Activated CD4-positive, alpha-beta T cell treated with anti-CD3 and anti-CD28 coated beads, Interleukin-2, amount 50 U/mL, for 24 hours (primary cell): ENCODE measurements at places on chromosomes 6 and 20.

DNA sequence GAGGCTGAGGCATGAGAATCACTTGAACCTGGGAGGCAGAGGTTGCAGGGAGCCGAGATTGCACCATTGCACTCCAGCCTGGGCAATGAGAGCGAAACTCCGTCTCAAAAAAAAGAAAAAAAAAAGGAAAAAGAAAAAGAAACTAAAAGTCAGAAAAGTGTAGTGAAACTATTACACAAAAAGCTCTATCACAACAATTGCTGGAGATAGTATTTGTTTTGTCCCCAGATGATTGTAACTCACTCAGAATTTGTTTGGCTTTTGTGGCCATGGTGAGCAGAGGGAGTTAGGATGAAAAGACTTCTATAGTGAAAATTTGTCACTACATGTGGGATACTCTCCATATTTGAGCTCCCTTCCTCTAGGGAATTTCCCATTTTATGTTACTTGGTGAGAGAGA is 5.2 kb upstream of the GOPC start:
- no peak for DNase-seq

GRCh38 chr6:141878686-141879085 is 254.0 kb upstream of the GJE1 start:
- DNase-seq = no peak

GRCh38 chr20:5045906-5046305 is 44.6 kb upstream of the SLC23A2 start:
- DNase-seq = no peak

GRCh38 chr6:25370178-25371036 is 91.2 kb downstream of the CARMIL1 start:
- peak; percentile 25 for DNase-seq

- peak; percentile 9 for DNase-seq
Observed at GRCh38 chr6:56851541-56852259, 103.2 kb upstream of the BEND6 start.

DNA sequence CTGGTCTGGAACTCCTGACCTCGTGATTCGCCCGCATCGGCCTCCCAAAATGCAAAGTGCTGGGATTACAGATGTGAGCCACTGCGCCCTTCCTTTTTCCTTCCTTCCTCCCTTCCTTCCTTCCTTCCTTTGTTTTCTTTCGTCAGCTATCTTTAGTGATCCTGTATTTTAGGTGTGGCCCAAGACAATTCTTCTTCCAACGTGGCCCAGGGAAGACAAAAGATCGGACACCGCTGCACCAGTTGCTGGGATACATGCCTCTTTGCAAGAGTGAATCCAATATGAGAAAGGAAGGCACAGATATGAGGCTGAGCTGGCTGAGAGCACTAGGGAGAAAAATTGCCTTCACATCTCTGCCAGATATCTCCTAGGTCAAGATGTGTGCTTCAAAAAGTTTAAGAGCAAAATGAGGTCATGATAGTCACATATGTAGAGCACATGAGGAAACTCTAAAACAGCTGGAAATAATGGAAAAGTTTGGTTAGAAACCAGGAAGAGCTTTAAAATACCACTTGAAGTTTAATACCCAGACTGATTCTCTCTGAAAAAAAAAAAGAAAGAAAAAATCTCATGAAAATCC is 41.8 kb downstream of the OR2B2 start:
- DNase-seq = no peak

GRCh38 chr6:102798636-102799035 is 1405.1 kb downstream of the GRIK2 start:
- no peak for DNase-seq

- DNase-seq = no peak
Observed at GRCh38 chr20:41175201-41175651, 37.9 kb downstream of the PLCG1 start.

GRCh38 chr6:25136854-25137253 is 142.3 kb upstream of the CARMIL1 start:
- no peak for DNase-seq

DNA sequence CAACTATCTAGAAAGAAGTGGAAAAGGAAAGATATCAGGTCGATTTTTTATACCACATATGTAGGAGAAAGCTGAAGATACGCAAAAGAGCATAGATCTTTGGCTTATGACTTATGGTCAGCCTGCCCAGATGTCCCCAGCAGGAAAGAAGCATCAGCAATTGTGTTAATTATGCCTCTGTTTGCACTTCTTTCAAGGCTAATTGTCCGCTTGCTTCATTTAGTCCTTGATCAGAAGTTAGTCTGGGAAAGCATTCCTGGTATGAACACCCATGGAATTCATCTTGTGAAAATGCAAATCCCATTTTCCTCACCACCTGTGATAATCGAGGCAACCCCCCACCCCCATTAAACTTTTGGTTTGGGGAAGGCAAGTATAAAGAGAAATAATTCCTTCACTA is 62.8 kb downstream of the ATP9A start:
- DNase-seq = no peak

DNA sequence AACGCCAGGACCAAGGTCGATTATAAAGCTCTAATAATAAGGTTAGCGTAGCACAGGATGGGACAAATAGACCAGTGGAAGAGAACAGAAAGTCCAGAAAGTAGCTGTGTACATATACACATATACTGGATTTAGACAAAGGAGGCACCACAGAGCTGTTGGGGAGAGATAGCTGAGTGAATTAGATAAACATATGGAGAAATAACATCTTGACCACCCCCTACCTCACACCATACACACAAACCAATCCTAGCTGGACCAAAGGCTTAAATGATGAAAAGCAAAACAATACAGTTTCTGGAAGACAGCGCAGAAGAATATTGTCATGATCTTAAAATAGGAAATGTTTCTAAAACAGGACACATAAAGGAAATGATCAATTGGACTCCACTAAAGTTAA is 112.9 kb downstream of the PXDC1 start:
- DNase-seq = no peak

DNA sequence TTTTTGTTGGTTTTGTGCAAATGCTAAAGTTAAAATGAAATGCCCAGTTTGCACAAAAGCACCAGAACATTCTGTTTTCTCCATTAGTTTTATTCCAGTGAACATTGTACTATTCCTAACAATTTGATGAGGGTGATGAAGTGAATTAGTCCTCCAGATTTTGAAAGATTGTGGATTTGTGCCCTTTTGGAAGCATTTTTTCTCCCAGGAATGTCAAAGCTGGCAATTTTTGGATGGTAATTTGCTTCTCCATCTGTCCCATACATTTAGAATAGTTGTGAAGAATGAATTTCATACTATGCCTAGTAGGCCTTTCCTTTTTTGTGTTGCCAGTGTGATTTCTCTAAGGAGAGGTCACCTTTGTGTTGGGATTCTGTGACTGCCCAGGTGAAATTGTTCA is 797.2 kb downstream of the BCKDHB start:
- no peak for DNase-seq

DNA sequence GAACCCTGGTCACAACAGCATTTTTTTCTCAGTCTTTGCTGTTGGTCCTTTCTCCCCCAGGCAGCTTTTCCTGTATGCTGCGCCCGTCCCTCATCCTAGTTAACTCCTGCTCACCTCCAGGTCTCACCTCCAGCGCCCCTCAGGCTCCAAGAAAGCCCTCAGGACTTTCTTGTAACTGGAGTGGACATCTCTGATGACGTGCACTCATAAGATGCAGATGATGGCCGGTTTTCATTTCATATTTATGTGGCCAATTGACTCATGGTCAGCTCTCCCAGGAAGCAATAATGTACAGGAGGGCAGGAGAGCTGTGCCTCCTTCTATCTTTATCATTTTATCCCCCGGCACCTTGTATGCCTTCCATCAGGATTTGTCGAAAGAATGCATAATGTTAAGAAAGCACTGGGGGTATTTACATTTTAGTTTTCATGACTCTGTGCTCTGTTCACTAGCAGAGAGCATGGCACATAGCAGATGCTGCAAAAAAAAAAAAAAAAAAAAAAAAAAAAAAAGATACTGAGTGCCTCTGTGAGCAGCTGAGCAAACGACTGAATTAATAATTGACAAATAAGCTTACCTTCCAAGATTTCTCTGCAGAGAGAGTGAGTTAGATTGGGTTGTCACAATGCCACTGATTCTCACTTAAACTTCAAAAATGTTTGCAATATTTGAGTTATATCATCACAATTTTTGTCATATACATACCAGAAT is 170.2 kb downstream of the DOK5 start:
- no peak for DNase-seq

- no peak for DNase-seq
Observed at GRCh38 chr6:36928547-36928918, 26.0 kb upstream of the PI16 start.

- no peak for DNase-seq
Observed at GRCh38 chr6:82741325-82741995, 324.2 kb downstream of the UBE3D start.

DNA sequence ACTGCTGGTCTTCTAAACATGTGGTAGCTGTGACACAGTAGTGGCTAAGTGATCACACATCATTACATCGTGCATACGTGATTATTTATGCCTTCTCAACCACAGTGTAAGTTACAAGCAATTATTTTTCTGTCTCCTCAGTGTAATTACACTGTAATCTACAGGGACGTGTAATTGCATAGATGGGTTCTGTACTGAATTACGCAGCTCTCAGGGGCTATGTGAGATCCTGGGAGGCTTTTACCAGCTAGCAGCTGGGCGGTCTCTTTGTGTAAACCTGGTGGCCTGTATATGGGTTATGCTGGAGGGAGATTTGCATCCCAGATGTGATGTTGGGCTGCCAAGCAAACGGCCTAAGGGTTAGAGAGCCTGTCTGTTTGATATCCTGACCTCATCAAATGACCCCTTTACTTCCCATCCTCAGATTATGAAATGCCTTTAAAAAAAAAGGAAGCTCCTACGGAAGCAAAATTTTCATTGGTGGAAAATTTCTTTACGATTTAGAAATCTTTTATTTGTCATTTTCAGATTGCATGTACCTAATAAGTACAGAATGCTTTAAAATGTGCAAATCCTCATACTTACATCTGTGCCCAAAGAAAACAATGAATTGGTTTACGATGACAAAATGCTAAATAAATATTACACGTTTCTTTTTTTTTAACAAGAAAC is 402.8 kb upstream of the JAG1 start:
- no peak for DNase-seq

GRCh38 chr6:168884050-168884645 is 369.5 kb downstream of the THBS2 start:
- no peak for DNase-seq

DNA sequence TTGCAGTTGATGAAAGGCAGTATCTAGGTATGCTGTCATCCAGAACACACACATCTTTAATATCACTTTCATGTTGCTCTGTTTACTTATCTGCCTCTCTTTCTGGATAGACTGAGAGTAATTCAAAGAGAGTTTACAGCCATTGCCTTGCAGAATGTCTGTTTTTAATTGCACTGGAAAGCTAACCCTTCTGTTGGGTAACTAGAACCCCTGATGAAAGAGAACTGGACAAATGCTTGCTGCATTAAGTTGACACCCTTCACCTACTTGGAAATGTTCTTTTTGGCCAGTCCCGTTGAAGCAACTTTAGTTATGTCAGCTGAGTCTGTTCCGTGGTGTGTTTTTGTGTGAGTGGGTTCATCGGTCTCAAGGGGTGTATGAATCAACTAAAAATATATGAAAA is 383.8 kb upstream of the CITED2 start:
- DNase-seq = no peak

GRCh38 chr6:37109714-37110499 is 60.0 kb upstream of the PIM1 start:
- no peak for DNase-seq

GRCh38 chr20:19977373-19977770 is 39.8 kb upstream of the NAA20 start:
- DNase-seq = no peak

- DNase-seq = no peak
Observed at GRCh38 chr6:100712997-100713396, 168.1 kb downstream of the ASCC3 start.

- DNase-seq = no peak
Observed at GRCh38 chr6:156398966-156399365, 378.2 kb upstream of the ARID1B start.

DNA sequence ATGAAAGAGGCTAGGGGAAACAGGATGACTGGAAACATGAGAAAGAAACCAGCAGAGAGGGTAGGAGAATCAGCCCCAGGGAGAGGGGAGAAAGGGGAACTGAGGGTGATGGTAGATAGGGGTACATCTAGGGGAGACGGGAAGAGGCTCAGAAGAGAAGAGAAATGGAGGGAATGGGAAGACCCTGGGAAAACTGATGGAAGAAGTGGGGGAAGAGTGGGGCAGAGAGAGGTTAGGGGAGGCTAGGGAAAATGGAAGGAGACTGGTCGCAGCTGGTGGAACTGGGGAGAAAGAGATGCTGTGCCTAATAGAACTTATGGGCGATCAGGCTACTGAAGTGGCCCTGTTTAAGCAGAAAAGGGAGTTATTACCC is 548 bp downstream of the PROCR start:
- DNase-seq = no peak

DNA sequence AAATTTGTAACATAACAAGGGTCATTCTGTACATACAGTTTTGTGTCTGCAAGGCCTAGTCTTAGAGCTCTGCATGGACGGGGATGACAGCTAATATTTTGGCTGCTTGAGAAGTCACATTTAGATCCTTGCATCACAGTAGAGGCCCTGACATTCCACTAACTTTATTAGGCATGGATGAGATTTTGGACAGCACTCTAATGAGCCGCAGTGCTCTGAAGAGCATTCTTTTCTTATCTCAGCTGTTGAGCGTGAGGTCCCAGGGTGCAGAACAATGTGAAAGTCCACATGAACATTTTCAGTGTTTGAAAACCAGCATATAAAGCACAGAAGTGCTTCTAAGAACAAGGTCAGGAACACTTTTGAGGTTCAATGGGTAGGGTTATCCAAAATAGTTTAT is 58.9 kb downstream of the IPCEF1 start:
- no peak for DNase-seq

DNA sequence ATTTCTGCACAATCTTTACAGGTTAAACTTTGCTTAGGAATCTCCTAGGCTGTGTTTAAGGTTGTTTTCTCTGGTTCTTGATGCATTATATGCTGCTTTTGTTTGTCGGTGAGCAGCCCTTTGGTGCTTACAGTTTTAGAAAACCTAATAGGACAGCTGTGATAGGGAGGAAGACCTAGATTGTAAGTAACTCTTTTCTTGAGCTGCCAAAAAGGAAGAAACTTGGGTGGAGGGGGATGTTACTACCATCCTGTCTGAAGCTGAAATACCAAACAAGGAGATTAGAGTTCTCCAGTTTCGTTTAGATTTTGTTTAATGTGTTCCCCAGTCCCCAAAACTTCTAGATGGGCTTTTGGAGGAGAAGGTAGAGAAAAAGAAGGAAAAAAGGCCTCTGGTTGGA is 72.0 kb downstream of the ANKS1A start:
- no peak for DNase-seq

- DNase-seq = no peak
Observed at GRCh38 chr20:52552181-52552872, 360.7 kb upstream of the ZFP64 start.

GRCh38 chr6:135525594-135525993 is 28.1 kb upstream of the AHI1 start:
- no peak for DNase-seq

DNA sequence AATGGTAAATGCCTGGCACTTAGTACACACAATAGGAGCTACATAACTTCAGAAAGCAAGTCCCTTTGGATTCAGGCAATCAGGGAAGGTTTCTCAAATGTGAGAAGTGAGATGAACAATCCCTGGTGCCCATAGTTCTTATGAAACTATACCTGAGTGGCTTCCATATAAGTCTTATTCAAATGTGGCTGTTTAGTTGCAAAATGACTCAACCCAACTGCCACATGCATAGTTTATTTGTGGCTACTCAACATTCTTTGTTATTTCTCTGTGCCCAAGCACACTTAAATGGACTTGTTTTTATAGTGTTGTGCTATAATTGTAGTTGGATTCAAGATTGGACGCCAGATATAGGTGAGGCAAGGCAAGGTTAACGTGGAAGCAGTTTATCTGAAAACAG is 93.7 kb upstream of the ATXN1 start:
- DNase-seq = no peak

GRCh38 chr6:152117156-152118133 is 310.0 kb downstream of the ESR1 start:
- DNase-seq = no peak
